ENCODE measurements at places on chromosomes 16 and 17.

DNA sequence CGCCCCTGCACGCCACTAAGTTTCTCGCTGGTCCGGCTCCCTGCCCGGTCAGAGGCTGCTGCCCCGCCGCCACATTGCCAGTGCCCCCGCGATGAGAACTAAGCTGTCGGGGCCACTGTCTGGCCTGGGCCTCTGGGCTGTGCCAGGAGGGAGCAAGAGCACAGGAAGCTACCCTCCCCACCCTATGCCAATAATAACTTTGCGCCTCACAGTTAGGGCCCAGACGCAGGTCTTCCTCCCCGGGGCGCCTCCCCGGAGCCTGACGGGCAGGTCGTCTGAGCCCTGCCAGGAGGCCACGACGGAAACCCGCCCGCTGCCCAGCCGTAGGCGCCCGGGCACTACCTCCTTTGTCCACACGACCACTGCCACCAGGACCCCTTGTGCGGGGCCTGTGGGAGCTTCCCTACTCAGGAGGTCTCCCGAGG is 1.5 kb downstream of the ZFPM1 start:
- ATAC-seq: no peak

DNA sequence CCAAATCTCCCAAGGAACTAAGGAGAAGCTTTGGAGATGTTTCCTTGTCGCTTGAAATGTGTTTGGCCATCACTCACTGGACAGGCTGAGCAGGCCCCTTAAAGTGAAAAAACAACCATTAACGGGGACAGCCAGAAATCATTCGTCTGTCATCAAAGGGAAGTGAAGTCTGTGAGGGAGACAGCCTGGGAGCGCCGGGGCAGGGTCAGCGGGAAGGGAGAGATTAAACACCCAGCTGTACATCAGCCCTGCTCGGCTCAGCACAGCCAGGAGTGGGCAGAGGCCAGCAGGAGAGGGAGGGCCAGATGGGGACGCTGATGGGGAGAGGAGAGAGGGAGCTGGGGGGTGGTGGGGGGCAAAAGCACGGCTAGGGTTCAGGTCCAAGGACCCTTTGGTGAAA is 105.1 kb downstream of the SDK2 start:
- ATAC-seq: no peak

- ATAC-seq: no peak
Observed at GRCh38 chr17:50096092-50096491, 941 bp downstream of the PDK2 start.

DNA sequence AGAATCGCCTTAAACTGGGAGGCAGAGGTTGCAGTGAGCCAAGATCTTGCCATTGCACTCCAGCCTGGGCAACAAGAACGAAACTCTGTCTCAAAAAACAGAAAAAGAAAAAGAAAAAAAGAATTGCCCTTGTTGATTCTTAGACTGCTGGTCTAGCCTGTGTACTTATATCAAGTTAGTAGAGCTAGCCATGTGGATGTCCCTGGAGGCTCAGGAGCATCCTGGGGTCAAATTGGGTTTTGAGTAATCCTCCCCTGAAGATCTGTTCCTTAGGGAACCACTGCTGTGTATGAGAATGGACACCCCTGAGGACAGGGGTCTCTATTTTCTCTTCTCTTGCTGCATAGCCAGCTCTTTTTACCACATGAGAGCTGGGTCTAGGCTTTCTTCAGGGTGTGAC is 21.5 kb downstream of the SLC7A6OS start:
- no peak for ATAC-seq

DNA sequence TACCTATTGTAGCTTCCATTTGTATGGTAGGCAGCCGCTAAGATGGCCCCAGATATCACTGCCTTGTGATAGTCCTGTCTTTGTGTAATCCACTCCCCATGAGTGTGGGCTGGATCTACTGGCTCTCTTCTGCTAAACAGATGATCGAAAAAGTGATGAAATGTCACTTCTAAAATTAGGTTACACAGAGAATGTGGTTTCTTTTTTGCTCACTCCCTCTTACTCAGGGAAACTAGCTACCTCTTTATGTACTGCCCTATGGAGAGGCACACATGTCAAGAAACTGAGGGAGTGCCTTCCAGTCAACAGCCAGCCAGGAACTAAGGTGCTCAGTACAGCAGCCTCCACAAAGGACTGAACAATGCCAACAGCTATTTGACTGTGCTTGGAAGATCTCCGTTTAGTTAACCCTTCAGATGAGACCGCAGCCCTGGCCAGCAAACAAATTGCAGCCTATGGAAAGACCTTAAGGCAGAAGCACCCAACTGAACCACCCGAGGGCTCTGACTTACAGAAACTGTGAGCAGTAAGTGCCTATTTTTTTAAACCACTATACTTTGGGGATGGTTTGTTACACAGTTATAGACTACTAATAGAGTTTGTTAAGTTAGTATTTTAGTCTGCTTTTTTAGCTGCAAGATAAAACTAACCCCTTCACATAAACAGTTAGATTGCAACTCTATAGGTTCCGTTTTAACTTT is 113.2 kb upstream of the MAF start:
- ATAC-seq: no peak

DNA sequence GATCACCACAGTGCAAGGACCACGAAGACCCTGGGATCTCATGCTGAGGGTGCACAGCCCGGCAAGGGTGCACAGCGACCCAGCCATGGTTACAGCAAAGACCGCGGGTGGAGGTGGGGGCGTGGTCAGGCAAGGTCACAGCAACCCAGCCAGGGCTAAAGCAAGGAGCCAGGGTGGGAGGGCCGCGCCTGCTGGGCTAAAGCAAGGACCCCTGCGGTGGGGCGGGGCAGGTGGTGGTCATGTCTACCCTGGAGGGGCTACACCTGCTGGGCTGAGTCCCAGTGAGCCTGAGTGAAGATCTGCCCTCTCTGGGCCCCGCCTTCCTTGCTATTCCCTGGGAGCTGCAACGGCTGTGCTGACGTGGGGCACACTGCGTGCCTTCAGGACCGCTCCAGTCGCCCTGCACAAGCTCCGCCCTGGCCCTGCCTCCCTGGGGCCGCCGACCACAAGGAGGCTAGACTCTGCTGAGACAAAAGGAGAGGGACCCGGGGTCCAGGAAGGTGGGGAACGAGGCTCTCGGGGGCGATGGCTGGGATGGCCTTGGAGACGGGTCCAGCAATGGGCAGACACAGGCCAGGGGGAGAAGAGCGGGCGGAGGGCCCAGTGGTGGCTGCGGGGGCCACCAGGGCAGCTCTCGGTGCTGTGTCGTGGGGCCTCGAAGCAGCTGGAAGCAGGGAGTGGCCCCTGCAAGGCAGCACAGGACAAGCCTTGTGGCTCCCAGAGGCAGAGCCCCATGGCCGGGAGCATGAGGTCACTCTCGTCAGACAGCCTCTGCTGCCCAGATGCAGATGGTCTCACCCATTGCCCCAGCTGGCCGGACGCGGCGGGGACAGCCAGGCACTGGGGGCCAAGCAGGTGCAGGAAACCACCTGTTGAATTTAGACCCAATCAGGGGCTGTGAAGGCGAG is 52.8 kb downstream of the CBFA2T3 start:
- no peak for ATAC-seq

DNA sequence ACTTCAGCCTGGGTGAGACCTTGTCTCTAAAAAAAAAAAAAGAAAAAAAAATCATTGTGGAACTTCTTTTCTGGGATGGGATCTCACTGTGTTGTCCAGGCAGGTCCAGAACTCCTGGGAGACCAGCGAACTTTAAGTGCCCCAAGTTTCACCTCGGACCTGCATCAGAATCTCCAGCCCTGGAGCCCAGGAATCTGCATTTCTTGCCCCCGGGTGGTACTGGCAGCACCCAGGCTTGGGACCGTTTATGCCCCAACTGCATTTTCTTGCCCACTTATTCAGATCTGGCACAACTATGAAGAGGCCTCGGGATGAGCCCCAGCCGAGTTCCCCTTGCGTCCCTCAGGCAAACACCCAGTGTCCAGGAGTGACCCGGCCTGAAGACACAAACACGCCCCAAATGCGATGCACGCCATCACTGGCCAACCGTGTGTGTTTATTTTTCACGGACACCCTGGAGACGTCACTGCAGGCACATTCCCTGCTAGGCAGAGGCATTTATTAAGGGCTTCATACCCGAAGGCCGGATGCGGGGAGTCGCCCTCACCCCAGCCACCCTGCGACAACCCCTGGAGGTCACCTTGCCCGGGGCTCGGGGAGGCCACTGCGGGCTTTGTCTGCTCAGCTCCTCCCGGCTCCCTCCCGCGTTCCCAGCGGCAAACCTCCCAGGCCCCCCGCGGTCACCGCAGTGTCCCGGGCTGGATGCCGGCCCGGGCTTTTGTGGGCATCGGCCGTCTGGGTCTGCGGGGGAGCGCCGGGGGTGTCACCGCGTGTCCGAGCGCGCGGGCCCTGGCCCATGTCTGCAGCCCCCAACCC is 684 bp upstream of the SPIRE2 start:
- no peak for ATAC-seq

- ATAC-seq: no peak
Observed at GRCh38 chr17:34195987-34196386, 59.1 kb upstream of the CCL2 start.

DNA sequence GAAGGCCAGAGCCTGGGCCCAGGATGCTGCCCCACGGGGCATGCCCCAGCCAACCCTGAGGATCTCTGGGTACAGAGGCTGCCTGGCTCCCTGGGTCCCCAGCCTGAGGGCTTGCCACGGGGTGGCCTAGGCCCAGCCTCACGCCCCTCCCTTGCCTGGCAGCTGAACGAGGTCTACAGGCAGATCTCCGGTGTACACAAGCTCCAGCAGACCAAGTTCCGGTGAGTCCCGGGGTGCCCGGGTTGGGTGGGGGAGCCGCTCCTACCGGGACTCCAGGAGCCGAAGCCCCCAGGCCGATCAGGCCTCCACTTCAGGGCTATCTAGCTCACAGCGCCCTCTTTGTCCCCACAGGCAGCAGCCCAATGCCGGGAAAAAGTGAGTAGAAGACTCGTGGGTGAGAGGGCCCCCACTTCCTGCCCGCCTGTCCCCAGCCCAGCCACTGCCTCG is 19.4 kb downstream of the ITGB4 start:
- no peak for ATAC-seq

All from stimulated activated memory B cell treated with anti-CD40 and anti-IgM and Interleukin-4, amounts not matched to agents 10 μg/mL and 1 μg/mL and 100 μg/mL, for 72 hours (primary cell).